ENCODE measurements at places on chromosomes 13 and 19. TPM values are rescaled to one million over a fixed set of nuclear protein-coding genes. Genes with fewer than 3 reads are reported as not detected.

GRCh38 chr13:41458187-41458760 lies 924 bp downstream of the RGCC start:
- peak; percentile 46 for DNase-seq

DNA sequence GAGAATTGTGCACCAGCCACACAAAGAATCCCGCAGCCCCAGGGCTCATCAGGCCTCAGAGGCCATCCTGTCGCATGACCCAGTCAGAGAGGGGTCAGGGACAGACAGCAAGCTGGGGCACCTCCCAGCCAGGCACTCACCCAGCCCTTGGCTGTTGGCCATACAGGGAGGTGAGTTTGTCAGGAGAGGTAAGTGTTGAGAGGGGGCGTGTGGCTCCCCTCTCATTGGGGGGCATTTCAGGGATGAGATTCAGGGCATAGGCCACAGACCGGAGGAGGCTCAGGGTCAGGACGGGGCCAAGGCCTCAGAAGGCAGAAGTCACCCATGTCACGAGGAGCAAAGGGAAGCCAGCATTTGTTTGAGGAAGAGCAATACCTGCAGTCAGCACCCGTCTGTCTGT lies 37.1 kb downstream of the MYO9B start:
- DNase-seq, result no peak

DNA sequence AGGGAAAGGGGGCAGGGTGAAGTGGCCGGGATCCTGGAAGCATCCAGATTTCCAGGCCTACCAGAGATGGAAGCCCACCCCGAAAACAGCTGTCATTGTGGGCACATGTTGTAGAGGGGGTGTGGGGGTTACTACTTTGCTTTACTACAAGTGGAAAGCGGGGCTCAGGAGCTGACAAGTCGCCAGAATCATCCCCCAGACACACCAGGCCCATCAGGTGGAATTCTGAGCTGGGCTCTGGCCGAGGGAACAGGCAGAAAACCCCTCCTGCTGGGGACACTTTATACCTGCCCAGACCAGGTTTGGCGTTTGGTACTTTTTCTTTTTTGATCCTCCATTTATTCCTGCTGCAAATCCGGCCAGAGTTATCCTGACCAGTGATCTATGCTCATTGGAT lies 3.8 kb downstream of the CDX2 start:
- DNase-seq, result no peak

DNA sequence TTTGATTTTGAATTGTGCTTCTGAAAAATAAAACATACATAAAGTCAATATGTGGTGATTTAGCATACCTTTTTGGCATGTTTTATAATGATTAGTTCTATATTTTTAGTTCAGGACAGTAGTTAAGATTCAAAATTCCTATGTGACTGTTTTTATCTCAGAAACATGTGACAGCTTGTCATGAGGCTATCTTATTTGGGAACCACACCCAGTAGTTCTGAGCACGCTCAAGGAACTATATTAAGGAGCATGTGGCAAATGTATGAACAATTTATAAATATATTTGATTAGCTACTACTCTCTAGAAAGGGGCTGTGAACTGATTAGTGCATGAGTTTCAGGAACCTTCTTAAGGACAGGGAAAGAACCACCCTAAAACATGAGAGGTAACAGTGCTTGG lies 38.8 kb downstream of the FGF9 start:
- DNase-seq, result no peak

GRCh38 chr13:90622541-90622940 lies 724.9 kb upstream of the MIR17HG start:
- DNase-seq, result no peak

DNA sequence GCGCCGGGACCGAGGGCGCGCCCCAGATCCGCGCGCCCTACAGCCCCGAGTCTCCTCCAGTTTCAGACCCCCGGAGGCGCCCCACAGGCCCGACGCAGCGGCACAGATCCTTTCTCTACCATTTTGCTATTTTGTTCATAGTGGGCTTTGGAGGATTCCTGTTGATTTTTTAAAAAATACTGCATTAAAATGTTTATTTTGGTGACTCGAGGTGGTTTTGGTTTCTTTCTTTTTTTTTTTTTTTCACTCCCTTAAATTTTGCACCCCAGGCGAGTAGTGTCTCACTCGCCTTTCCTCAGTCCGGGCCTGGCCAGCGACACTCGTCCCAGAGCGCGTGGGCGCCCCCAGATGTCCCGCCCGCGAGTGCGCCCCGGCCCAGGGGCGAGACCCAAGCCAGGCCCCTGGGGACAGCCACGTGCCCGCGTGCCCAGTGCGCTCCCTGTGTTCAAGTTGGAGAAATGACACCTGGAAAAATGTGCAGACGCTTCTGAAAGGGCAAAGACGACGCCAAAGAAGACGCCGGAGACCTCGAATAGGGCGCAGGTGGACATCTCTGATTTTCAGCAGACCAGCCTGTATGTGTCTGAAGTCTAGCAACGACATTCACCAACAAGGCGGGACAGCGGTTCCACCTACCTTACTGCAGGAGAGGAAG lies 471 bp upstream of the INSR start:
- DNase-seq, result peak; percentile 16

DNA sequence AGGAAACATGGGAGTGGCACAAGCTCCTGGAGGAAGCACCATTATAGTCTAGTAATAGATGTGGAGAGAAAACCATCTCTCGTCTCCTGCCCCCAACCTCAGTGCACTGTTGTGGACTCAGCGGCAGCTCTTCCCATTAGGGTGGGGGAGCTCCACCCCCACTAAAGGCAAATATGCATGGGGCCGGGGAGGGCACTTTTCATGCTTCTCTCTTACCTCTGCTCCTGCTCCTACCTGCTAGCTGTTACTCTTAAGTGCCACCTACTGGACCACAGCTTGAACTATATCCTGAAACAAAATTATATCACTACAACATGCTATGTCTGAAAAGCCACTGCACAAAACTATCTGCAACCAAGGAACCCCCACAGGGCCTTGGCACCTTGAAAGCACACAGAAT lies 112.6 kb upstream of the DACH1 start:
- DNase-seq, result no peak

ERICH4 gene
- polyA plus RNA-seq, result not detected

OVOL3 gene
- polyA plus RNA-seq, result not detected

PPP6R1 gene
- 50.2 TPM for polyA plus RNA-seq

- DNase-seq, result peak; percentile 31
Measured at GRCh38 chr13:48636550-48636949, 17.2 kb upstream of the CYSLTR2 start.

GRCh38 chr13:113093580-113094409 lies 11.8 kb upstream of the F7 start:
- no peak for DNase-seq

DNA sequence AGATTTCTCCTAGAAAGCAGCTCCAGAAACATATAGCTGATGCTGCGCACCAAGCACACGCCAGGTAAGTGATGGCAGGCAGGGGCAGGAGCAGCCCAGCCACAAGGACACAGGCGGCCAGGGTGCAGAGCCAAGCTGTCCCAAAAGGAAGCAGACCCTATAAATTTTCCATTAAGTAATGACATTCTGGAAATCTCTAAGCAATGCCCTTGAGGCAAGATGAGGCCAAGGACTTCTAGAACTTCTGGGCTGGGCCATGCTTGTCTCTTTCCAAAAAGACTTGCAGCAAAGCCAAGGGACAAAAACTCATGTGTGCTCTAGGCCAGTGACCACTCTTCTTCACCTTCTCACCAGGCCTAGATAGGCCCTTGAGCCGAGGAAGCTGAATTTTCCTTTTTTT lies 42.2 kb upstream of the EPHX3 start:
- no peak for DNase-seq

- no peak for DNase-seq
Measured at GRCh38 chr13:34356686-34357434, 538.9 kb downstream of the RFC3 start.

GRCh38 chr19:39679056-39679790 lies 23.5 kb downstream of the LGALS16 start:
- no peak for DNase-seq

- DNase-seq, result no peak
Measured at GRCh38 chr19:45413497-45413896, 7.1 kb downstream of the POLR1G start.

TTYH1 gene
- polyA plus RNA-seq, result not detected

GNA15 gene
- 0.04 TPM for polyA plus RNA-seq

- DNase-seq, result no peak
Measured at GRCh38 chr19:39074205-39074692, 9.9 kb upstream of the ACP7 start.
